Activated CD4-positive, alpha-beta T cell treated with anti-CD3 and anti-CD28 coated beads, Interleukin-2, Interleukin-4, amounts not matched to agents 100 ng/mL and 50 ng/mL, durations not matched to agents 16 hours and 8 hours (primary cell): ENCODE measurements at places on chromosomes 6 and 20.

DNA sequence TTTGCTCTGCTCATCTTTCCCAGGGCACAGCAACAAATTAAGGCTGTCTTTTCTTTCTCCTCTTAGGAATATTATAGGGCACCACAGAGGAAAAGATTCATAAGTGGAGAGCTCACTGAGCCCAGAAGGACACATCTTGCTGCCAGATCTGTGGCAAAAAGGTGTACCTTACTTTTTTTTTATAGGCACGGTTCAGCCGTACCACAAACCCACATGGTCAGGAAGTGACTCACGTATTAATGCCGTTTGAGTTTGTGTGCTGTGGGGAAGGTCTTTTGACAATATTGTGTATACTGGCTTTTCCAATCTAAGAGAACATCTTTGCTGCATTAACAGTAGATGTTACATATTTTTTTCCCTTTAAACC, 28.4 kb downstream of the PAQR8 start:
- DNase-seq: peak; percentile 82

DNA sequence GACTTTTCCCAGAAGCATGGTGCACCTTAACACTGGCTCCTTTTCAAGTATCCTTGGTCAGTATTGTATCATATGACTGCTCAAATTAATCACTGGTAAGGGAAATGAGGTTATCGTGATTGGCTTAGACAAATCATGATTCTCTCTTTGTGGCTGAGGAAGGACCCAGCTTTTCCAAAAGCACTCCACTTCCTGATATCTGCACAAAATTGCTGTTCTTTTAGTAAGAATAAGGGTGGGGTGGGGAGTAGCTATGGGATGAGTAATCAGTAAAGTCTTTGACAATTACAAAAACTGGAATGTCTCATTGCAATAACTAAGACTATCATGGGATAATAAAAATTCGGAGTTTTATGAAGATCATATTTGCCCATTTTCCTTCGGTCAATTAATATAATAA, 9.0 kb upstream of the RIPPLY2 start:
- DNase-seq: no peak

DNA sequence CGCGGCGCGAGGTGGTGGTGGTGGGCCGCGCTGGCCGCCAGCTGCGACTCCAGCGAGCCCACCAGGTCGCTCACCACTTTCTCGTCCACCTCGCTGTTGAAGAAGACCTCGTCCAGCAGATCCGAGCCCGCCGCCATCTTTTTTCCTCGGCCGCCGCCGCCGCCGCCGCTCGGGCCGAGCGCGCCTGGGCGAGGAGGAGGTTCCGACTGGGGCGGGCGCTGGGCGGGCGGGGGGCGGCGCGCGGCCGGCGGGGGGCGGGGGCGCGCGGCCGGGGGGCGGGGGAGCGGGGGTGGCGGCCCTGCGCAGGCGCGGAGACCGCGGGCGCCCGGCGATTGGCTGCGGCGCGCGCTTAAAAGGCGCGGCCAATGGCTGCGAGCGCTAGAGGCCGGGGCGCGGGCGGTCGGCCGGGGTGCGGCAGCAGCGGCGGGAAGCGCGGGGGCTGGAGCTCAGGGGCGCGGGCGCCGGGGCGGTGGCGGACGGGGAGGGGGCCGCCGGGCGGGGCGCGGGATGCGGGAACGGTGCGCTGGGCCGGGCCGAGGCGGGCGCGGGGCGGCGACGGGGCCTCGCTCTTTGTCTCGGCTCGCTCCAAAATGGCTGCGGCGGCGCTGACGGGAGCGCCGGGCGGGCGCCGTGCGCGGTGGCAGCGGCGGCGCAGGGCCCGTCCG, at the start of gene TAF4:
Gene TAF4, minus strand, starts transcription at position 208 of the 665 bp plus-strand sequence. Its CDS starts 71 bp downstream, at position 137.
- peak; percentile 74 for DNase-seq

- peak; percentile 75 for DNase-seq
Measured at GRCh38 chr6:26175428-26176181, 88.4 kb downstream of the HFE start.

DNA sequence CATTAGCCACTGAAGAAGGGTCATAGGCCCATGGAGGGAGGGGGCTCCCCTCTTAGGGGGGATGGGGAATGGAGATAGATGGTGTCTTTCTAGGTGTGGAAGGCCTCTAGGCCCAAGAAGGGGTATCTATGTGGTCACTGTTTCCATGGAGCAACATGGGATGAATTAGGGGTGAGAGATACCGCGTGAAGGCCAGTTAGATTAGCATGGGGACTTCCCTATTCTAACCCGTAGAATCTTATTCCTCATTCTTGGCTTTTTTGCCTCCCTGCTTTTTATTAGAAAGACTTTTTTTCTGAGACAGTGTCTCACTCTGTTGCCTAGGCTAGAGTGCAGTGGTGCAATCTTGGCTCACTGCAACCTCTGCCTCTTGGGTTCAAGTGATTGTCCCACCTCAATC, 3.2 kb downstream of the RAB44 start:
- DNase-seq: no peak

DNA sequence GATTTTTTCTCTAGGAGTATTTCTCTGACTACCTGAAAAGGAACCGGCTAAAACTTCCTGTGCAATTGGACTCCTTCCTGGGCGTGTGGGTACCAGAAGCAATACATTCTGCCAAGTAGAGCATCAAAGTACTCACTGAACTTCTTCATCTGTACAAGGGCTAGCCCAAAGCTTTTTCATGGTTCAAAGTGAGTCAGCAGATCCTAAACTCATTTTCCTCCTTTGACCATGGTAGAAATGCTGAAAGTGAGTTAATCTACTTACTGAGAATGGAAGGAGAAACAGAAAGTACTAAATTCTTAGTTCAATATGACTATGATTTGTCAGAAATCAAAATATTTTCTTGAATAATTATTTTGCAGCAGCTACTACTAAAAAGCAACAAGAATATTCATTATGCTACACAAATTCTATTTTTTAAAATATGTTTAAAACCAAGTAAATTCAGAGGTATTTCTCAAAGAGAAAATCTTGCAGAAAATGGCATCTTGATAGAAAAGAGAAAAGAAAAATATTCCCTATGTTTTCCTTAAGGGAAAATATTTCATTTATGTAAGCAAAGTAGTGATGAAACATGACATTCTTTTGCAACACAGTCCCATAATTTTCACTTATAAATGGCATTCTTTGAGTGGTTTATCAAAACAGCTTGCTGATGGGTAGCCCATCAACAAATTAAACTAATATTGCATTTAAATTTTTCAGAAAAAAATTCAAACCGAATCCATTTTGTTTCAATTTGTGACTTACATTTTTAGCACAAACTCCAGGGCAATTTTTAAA, 3.7 kb upstream of the BEND6 start:
- peak; percentile 39 for DNase-seq

DNA sequence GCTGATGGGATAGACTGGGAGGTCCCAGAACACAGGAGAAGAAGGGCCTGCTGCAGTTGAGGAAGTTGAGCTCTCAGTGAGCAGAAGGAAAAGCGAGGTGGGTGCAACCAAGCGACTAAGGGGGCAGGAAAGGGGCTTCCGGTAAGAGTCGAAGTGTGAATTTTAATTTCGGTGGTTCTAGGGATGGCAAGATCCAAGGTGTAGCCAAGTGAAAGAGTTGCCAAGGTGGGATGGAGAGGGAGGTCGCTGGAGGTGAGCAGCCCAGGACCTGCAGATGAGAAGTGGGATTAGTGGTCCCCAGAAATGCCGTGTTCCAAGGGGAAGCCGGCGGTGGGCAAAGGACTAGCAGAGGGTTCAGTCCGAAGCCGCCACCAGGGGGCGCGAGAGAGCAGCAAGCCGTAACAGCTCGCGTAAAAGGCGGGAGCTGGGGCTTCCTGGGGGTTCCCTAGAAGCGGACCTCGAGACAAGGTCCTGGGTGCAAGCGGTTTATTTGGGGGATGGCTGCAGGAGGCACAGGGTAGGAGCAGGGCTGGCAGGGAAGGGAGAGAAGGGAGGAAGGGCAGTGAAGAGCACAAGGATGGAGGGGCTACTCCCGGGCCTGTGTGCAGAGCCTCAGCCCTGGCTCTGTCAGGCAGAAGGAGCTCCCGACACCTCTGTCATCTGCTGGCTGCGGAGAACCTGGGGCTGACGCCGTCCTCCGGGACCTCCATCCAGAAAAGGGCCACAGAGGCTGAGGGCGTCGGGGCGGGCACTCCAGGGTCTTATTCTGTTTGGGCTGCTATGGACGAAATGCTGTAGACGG, 103.6 kb downstream of the PAX1 start:
- DNase-seq: peak; percentile 29

- DNase-seq: no peak
Measured at GRCh38 chr6:150667977-150668716, 68.5 kb downstream of the PLEKHG1 start.

- DNase-seq: no peak
Measured at GRCh38 chr6:127869772-127870404, 31.0 kb downstream of the THEMIS start.

- peak; percentile 90 for DNase-seq
Measured at GRCh38 chr6:21402368-21402767, 191.2 kb upstream of the SOX4 start.

DNA sequence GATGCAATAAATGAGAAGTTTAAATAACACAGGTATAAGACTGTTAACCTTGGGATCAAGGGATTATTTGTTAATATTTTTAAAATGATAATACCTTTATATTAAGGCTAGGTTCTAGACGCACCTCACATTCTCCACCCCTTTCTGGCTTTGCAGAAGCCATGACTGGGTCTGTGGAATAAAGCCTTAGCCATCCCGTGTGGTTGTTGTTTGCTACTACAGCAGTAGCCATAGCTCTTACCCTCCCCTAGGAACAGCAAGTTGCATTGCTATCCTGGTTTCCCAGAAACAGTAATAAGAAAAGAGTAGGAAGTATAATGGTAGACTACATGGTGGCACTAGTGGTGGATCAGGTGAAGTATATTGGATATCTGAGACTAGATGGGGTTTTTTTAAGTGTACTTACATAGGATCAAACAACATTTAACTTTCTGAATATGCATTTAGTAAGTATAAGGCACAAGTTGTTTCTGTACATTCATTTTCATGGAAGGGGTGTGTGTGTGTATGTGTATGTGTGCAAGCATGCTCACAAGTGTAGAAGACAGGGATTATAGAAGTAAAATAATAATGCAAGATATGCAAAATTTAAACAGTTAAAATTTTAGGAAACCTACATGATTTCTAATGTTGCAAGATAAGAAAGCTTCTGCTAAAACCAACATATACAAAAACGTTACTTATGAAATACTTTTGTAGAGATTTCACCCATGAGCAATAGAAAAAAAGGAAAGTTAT, 384.2 kb downstream of the PRKN start:
- DNase-seq: no peak

GRCh38 chr6:35833536-35833935, 28.4 kb downstream of the LHFPL5 start:
- no peak for DNase-seq

DNA sequence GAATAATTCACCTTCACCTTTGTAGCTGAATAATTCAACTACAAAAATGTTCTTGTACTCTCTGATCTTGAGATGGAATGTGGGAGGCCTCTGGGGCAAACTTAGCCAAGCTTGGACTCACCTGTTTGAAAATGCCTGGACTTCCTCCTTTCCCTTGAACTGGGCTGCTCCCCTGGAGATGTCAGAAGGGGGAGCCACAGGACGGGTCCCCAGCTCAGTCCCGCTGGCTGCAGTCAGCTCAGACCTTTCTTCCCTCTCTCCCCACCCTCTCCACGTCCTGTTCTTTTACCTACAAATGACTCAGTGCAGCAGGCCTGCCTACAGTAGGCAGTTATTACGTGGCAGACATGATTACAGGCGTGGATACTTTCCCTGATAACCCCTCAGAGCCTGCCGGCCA, 131.5 kb upstream of the RALGAPA2 start:
- no peak for DNase-seq

GRCh38 chr6:139904158-139904533, 529.7 kb upstream of the CITED2 start:
- DNase-seq: no peak

GRCh38 chr20:49608752-49609670, 41.1 kb upstream of the PTGIS start:
- peak; percentile 83 for DNase-seq

DNA sequence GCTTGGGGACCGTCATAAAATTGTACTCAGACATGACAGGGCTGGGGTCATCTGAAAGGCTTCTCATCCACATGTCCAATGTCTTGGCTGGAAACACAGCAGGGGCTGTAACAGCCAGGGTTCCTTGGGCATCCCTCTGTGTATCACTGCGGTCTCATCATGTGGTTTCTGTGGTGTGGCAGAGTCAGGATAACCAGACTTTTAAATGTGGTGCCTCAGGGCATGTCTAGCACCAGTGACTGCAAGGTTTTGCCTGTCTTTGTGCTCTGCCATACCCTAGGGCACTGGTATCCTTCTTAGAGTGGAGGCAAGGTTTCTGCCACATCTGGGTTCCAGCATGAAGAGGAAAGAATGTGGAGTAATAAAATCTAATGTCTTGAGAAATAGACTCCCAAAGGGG, 124.2 kb downstream of the PLEKHG1 start:
- DNase-seq: no peak

DNA sequence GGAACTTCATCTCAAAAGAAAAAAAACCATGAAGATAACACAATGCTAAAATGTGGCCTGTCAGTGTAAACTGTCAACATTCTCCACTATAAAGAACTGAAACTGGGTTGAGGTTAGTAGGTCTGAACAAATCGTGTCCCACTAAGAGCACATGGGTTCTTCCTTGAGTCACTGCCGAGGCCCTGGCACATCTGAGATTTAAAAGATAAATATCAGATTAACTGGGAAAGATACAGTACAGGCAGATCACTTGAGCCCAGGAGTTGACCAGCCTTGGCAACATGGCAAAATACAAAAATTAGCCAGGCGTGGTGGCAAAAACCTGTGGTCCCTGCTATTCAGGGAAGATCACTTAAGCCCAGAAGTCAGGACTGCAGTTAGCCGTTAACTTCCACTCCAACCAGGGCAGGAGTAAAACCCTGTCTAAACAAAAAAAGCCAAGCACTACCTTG, 5.6 kb downstream of the EEF1A1 start:
- DNase-seq: peak; percentile 55

GRCh38 chr6:81768150-81768942, 15.9 kb upstream of the TENT5A start:
- no peak for DNase-seq

- DNase-seq: peak; percentile 8
Measured at GRCh38 chr20:12970372-12970821, 38.4 kb upstream of the SPTLC3 start.

- DNase-seq: no peak
Measured at GRCh38 chr6:133254552-133255228, 13.5 kb downstream of the EYA4 start.

DNA sequence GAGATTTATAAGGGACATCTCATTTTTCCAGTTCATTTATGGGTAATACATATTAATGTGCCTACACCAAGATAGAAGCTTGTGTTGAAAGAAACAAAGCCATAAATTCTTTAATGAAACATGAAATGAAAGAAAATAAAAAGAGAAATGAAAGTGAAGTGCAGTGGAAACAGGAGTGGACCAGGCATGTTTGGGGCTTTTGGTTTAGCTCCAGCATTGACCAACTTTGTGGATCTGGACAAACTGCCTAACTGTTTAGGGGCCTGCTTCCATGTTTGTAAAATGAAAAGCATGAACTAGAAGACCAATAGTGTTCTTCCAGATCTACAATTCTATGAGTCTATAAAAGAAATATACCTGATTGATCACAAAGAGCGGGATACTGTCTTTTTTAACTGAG, 124.9 kb downstream of the GJA10 start:
- no peak for DNase-seq

GRCh38 chr20:58752565-58752964, 60.0 kb downstream of the NPEPL1 start:
- no peak for DNase-seq

GRCh38 chr6:167762259-167762962, 64.3 kb upstream of the AFDN start:
- no peak for DNase-seq
